Activated T-cell treated with anti-CD3 and anti-CD28 coated beads, Interleukin-2, amount 50 U/mL, for 72 hours (primary cell): ENCODE measurements at places on chromosomes 1 and 21.

DNA sequence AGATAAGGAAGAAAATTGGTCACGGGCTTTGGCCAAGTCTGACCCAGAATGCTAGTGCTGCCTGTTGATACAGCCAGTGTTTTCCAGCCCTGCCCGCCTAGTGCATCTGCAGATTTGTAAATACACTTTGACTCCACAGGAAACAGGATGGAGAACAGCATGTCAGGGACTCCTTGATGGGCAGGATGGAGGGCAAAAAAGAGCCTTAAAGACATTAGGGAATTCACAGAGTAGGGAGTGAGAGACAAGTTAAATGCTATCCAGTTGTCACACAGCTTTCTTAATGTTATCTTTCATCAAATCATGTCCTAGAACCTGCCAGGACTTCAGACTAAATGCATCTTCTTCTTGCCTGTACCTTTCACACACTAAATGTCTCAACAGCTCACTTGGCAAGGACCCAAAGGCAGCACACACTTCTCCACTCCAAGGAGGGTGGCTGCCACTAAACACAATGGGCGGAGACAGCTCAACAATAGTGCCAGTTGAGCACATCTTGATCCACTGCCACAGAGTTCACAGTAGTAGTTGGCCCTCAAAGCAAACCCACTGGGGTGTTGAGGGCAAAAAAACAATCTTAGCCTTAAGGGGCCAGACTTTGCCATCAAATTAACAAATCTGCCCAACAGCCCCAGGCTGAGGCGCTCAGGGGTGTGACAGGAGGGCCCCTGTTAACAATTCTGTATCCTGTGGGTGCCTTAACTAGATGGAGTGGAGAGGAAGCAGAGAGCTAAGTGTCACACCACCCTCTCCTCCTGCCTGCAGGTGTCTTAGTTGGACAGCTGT, 2.7 kb downstream of the HIVEP3 start:
- DNase-seq: no peak

DNA sequence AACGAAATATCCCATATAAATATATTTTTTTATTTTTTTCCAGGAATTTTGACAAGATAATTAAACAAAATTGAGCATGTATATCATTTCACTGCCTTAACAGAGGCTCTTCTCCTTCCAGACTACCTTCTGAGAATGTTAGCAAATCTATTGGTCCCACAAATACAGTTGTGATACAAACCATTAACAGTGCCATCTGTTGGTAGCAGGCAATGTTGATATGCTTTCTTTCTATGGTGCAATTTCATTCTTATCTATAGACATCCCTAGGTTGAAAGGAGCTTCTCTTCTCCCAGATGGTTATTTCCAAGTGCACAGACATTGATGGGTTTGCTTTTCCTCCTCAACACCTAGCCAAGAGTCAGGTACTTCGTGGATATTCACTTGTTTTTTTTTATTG, 303.6 kb downstream of the USH2A start:
- DNase-seq: no peak

DNA sequence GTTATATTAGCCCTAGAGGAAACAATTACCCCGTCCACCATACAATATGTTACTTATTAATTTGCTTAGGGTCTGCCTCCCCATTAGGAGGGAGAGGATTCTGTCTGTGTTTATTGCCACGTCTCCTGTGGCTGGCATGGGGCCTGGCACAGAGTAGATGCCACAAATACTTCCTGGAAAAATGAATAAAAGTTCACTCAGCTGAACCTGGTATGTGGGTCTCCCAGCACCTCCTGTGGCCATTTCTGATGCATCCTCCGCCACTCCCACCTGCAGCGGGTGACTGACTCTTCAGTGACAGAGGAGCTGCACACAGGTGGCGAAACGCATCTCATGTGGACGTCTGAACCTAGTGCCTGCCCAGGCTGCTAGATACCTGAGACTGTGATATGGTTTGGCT, 112.7 kb downstream of the CLIC6 start:
- DNase-seq: no peak

GRCh38 chr1:158507511-158507910, 35.5 kb downstream of the OR10R2 start:
- DNase-seq: no peak
